ENCODE measurements at places on chromosomes 2 and 18.

DNA sequence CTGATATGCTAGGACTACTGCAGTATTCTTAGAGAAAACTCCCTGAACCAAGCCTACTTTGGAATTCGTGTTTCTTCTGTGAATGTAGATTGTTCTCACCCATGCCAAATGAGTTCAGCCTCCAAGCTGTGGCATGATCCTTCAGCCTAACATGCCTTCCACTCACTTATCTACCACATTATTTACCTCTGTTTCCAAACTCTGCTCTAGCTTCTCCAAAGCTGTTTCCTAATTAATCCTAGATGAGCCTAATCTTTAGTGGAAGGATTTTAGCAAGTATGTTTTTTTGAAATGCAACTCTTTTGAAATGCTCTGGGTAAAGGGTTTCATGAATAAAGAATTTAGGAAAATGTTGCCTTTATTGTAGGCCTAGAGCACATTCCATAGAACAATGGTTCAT, 152.9 kb upstream of the MMADHC start:
- DNase-seq, result no peak

GRCh38 chr2:37472959-37473358, 128.5 kb downstream of the QPCT start:
- no peak for DNase-seq

- no peak for DNase-seq
Measured at GRCh38 chr18:13566941-13567746, 159.2 kb downstream of the FAM210A start.

DNA sequence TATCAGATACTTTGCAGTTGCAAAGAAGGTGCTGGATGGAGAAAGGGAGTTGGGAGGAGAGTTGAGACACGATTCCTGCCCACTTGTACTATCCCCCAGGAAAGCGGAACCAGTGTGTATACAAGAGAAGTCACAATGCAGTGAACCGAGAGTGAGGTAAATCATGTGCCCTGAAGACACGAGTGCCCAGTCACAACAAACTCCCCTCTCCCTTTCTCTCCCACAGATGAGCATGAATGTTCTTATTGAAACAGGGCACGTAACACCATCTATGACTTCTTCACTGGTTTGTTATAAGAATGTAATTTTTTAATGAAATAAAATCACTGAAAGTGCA, 155.7 kb downstream of the IRS1 start:
- no peak for DNase-seq

DNA sequence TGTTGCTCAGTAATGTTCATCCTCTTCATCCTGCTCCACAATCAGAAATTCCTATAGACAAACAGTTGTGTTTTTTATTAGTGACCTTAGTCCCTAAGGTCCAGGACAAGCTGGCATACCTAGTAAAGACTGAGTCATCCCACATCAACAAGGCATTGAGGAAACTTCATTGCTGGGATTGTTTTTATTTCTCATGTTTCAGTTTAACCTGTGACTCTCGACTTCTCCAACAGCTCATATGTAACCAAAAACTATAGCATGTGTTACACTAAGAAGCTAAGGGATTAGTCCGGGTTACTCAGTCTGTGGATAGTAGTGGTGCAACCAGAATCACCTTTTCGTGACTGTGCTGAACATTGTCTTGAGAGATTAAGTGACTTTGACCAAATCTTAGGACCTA, 292.1 kb downstream of the RDH14 start:
- DNase-seq, result no peak

Data from stimulated activated CD4-positive, alpha-beta T cell treated with anti-CD3 and anti-CD28 coated beads, Interleukin-1b, Interleukin-23, amount 100 ng/mL, for 24 hours (primary cell).